Stimulated activated CD4-positive, alpha-beta T cell treated with anti-CD3 and anti-CD28 coated beads, Interleukin-1b, Interleukin-23, amount 100 ng/mL, for 24 hours (primary cell): ENCODE measurements at places on chromosomes 11 and 22.

- DNase-seq, result no peak
These were observed 1.1 kb upstream of the FXYD2 start for GRCh38 chr11:117825538-117826189.

GRCh38 chr11:9748361-9748970 lies 84.6 kb downstream of the SWAP70 start:
- DNase-seq, result no peak

GRCh38 chr11:120141113-120141767 lies 3.3 kb upstream of the TRIM29 start:
- no peak for DNase-seq

DNA sequence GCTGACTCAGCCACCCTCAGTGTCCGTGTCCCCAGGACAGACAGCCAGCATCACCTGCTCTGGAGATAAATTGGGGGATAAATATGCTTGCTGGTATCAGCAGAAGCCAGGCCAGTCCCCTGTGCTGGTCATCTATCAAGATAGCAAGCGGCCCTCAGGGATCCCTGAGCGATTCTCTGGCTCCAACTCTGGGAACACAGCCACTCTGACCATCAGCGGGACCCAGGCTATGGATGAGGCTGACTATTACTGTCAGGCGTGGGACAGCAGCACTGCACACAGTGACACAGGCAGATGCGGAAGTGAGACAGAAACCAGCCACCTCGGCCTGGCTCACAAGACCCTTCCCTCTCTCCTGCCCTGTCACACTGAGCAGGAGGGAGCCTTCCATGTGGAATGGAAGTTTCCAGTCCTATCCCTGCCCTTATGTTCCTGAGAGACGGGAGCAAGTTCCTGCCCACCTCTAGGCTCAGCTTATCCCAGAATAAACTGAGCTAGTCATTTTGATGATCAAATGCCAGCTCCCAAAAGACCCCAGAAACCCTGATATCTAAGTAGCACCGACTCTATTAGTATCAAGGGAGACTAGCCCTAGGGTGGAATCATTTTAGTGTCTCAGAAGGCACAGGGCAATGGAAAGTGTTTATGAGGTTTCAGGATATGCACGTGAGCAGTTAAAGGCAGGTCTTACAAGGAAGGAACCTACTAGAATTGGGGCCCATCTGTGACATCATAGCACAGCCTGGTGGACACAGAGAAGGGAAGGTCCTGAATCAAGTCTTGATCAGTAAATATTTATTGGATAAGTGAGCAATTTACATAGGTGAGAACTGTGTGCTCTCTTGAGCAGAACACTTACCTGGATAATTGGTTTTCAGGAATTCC lies 6.3 kb upstream of the IGLL5 start:
- DNase-seq, result no peak

DNA sequence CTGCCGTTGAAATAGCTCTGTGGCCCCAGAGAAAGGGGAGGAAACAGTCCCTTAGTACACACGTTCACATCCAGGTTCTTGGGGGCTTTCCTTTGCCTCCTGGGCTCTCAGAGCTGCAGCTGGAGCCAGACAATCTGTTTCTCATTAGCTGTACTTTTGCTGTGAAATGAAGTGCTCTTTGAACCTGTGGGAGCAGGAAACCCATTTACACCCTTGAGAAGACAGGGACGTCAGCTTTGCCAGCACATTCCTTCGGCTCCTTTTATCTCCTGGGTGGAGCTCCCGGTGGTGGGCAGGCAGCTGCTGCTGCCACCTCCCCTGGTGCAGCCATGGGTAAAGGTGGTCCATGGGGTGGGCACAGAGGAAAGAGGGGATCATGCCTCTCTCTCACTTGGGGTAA lies 80.6 kb upstream of the TIMP3 start:
- DNase-seq, result no peak

DNA sequence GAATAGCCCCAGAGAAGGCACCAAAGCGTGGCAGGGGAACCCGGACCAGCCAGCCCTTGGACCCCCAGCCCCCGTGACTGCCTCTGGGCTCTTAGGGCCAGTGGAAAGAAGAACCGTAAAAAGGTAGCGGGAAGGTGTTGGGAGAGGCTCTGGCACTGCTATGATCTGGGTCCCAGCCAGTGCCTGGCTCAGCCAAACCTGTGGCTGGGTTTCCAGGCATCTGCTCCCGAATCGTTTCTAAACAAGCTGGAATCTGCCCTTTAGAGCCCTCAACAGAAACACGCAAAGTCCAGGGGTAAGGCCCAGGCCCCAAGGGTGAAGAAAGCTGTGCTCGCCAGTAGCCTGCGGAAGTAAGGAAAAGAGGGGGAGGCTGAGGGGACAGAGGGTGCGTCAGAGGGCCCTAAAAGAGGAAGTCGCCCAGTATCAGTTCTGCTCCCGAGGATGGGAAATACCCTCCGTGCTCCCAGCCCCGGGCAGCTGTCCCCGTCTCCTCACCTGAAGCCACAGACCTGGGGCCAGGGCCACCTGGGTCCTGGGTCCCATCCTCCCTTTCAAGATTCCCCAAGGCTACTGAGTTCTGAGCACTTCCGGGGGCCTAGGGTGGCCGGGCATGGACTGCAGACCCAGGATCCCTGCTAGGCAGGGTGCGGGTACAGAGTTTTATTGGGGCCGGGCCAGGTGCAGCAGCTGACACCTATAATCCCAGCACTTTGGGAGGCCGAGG lies 24.7 kb downstream of the IL10RA start:
- no peak for DNase-seq

DNA sequence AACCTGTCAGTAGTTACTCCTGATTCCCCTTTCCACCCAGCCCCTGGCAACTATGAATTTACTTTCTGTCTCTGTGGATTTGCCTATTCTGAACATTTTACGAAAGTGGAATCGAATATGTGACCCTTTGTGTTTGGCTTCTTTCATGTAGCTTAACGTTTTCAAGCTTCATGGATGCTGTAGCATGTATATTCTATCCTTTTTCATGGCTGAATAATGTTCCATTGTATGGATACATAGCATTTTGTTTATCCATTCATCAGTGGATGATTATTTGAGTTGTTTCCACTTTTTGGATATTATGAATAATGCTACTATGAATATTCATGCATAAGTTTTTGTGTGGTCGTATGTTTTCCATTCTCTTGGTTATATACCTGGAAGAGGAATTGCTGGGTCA lies 9.2 kb upstream of the GLB1L2 start:
- no peak for DNase-seq

GRCh38 chr22:19018256-19018655 lies 82.2 kb upstream of the PRODH start:
- DNase-seq, result no peak
